PC-9 (cell line): ENCODE measurements at places on chromosomes 4 and X.

GRCh38 chr4:11039634-11040131 lies 355.1 kb upstream of the CLNK start:
- DNase-seq, result no peak

- DNase-seq, result no peak
Measured at GRCh38 chr4:142405021-142405694, 440.9 kb downstream of the INPP4B start.

GRCh38 chr4:83320548-83320947 lies 14.1 kb downstream of the HPSE start:
- no peak for DNase-seq

GRCh38 chrX:48573690-48574269 lies 504 bp upstream of the RBM3 start:
- DNase-seq, result no peak

GRCh38 chr4:174437324-174437723 lies 85.0 kb downstream of the HPGD start:
- no peak for DNase-seq

GRCh38 chrX:91079342-91080114 lies 355.1 kb upstream of the PABPC5 start:
- DNase-seq, result no peak

DNA sequence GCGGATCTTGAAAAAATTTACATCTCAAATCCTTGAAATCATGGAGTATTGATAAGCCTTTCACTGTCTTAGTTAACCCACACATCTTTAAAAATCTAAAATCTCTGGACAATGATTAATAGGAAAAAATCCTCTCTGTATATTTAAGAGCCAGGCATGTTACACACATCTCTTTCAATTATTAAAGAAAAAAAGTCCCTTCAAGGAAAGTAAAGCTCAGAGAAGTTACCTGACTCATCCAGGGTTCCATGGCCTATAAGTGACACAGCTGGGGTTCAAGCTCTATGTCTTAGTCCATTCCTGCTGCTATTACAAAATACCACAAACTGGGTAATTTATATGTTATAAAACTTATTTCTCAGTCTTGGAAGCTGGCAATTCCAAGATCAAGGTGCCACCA lies 14.2 kb upstream of the FGF16 start:
- DNase-seq, result no peak

- DNase-seq, result peak; percentile 62
Measured at GRCh38 chr4:38673130-38673978, 9.4 kb downstream of the KLF3 start.

- no peak for DNase-seq
Measured at GRCh38 chr4:43763029-43763610, 685.5 kb downstream of the KCTD8 start.

GRCh38 chr4:174053895-174054294 lies 229.6 kb downstream of the FBXO8 start:
- no peak for DNase-seq

DNA sequence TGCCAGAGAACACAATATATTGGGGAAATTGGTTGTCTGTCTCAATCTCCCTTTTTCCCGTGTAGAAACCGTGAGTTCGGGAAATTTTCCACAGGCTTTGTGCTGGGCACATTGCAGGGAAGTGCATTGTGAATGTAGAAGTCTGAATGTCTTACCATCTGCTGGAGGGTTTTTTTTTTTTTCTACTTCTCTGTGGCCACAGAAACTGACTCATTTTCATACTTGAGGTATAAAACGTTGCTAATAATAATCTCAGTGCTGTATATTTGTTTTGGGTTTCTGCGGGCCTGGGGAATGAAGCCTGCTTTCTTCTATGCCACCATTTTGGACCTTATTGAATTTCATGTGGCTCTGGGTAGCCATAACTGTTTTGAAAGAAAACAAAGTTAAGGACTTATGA lies 1001.2 kb downstream of the STIM2 start:
- DNase-seq, result no peak

DNA sequence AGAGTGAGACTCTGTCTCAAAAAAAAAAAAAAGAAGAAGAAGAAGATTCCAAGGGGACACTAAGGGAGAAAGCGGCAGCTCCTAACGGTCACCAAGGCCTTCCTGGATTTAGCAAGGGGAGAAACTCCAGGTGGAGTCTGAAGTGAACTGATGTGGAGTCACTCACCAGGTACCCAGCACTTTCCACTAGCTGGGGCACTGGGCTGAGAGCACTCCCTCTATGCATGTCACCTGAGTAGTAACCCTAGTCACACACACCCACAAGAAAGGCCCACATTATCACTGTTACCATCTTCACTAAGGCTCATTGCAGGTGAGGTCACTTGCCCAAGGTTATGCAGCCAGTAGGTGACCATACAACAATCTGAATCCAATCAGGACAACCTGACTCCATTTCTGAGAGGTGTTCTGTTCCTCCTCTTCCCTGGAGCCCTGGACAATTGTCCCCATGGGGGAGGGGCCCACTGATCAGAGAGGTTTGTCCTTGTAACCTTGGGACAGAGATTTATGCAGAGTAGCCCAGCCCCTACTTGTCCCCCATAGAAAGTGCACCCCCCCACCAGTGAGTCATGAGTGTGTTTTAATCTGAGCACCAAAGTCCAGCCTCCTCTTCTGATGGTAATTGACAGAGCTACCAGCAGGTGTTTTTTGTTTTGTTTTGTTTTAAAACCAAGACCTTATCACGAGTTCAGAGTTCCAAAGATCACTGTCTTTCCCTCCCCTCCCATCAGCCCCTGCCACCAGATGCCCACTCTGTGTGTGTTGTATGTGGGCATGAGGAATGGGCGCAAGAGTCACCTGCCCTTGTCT lies 5.9 kb upstream of the SASH3 start:
- no peak for DNase-seq

- DNase-seq, result no peak
Measured at GRCh38 chr4:67236788-67237187, 308.5 kb downstream of the CENPC start.

DNA sequence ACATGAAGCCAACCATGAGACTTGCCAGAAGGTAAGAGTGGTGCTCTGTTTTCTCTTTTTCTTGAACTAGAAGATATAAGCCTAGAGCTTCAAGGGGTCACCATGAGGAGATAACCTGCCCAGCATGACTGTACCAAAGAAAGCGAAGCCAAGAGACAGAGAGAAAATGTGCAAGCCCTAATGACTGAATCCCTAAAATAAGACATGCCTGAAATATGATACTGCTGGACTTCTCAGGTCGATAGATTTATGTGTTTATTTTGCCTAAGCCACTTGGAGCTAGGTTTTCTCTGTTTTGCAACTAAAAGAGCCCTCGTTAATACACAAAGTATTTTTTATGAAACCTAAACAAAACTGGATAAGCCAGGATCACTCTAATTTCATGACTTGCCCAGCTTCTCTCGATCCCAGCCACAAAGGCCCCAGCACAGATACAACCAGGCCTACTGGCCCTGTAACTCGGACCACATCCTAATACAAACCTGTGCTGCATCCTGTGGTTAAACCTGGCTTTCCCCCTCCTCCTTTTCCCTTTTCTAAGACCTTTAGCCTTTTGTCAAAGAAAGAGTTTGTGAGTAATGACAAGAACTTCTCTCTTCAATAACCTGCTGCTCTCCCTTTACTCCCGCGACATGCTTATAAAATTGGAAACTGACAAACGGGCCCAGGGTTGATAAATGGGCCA lies 185.8 kb downstream of the APBB2 start:
- no peak for DNase-seq

GRCh38 chr4:174365018-174365587 lies 81.4 kb downstream of the CEP44 start:
- DNase-seq, result no peak

DNA sequence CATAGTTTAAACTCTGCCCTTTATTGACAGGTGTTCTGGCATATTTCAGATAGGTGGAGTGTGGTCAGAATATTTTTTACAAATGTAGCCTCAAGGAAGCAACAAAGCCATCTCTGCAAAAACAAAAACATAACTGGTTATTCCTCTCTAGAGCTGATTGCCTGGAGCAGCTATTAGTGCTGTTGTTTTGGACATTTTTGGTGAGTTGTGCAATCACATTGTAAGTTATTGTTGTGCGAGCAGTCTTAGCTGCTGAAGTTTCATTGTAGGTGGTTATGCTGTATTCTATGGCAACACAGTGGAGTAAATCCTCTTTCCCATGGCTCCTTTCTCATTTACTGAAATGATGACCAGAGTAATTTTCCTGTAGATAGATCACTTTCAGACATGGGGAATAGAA lies 1413.0 kb downstream of the PCDH7 start:
- no peak for DNase-seq

DNA sequence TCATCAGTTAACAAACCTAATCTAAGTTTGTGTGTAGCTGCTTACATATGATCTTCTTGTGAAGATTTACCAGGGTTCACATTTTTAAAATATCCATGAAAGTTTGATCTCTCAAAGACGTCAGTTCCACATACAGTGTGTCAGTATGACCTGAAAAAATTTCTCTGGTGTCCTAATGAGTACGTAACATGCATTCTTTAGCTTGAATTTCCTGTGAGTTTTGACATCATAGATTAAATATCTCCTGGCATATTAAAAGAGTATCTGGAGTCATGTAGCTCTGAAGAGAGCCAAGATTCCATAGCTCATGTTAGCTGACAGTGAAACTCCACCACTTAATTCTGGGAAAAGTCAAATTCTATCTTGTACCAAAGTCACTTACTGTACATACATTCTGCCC lies 43.9 kb upstream of the PDLIM5 start:
- DNase-seq, result no peak

- DNase-seq, result no peak
Measured at GRCh38 chr4:623914-624566, 1.3 kb upstream of the PDE6B start.

DNA sequence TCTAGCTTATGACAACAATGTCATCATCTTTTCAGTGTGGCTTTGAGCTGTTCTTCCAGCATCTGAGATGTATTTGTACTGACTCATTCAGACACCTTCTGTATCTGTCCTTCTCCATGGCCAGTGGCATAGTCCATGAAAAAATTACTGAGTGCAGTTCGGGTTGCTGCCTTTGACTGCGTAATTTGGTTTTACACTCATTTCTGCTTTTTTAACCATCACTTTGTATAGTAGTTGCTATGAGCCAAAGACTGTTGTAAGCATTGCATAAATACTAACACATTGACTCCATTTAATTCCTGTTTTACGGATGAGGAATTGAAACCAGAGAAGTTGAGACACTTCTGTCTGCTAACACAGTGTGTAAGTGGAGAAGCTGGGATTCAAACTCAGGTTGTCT lies 190.7 kb upstream of the MID1 start:
- DNase-seq, result no peak

GRCh38 chr4:140652601-140653000 lies 83.8 kb upstream of the UCP1 start:
- DNase-seq, result no peak

DNA sequence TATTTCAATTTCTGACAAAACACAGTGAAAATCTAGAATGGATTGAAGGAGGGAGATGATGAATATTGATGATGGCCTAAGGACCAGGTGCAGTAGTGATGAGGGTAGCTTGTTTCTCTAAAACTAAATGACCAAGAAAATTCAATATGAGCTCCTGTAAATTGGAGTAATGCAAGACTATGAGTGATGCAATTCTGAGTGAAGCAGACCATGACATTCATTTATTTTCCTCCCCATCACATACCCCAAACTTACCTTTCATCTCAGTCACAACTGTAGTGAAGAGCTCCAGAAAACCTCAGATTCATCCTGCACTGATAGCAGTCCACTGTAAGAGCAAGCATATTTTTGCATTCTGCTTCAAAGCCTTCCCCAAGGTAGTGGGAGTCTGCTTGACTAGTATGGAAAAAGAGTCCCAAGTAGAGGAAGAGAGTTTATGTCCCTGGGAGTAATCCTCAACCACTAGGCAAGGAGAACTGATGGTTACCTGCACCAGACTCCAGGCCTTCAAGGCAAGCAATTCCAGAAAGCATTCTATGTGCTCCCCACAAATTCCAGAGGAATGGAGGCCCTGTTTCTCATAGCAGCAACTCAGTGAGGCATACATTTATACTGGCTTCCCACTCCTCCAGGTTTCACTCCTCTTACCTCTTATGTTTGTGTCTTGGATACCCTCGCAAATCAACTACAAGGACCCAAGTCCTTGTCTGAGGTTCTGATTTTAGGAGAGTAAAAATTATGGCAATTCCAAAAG lies 47.2 kb downstream of the CXCL1 start:
- DNase-seq, result no peak

- DNase-seq, result no peak
Measured at GRCh38 chr4:79338148-79338547, 12.3 kb upstream of the NAA11 start.

- no peak for DNase-seq
Measured at GRCh38 chr4:92789741-92790140, 486.0 kb downstream of the GRID2 start.

DNA sequence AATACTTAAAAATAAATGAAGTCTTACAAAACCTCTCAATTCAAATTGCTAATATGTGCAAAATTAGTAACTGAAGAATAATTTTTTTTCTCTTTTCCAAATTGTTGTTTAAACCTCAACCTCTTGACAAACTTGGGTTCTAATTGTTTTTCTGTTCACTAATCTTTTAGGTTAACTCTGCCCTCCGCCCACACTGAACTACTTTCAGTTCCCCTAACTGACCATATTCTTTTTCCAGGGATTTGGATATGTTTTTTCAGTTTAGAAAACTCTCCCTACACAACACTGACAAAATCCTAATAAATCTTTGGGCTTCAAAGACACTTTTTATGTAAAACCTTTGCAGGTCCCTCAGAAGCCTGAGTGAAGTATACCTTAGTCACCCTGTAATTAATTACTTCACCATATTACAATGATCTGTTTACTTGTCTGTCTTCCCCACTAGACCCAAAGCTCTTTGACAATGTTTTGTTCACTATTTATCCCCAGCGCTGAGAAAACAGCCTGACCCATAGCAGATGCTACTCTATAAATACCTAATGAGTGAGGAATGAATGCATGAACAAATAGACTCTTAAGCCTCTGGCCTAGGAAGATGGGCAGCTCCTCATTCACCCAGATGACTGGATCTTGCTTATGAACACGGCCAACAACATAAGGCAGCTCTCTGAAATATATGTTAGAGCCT lies 134.9 kb downstream of the MAML3 start:
- no peak for DNase-seq

DNA sequence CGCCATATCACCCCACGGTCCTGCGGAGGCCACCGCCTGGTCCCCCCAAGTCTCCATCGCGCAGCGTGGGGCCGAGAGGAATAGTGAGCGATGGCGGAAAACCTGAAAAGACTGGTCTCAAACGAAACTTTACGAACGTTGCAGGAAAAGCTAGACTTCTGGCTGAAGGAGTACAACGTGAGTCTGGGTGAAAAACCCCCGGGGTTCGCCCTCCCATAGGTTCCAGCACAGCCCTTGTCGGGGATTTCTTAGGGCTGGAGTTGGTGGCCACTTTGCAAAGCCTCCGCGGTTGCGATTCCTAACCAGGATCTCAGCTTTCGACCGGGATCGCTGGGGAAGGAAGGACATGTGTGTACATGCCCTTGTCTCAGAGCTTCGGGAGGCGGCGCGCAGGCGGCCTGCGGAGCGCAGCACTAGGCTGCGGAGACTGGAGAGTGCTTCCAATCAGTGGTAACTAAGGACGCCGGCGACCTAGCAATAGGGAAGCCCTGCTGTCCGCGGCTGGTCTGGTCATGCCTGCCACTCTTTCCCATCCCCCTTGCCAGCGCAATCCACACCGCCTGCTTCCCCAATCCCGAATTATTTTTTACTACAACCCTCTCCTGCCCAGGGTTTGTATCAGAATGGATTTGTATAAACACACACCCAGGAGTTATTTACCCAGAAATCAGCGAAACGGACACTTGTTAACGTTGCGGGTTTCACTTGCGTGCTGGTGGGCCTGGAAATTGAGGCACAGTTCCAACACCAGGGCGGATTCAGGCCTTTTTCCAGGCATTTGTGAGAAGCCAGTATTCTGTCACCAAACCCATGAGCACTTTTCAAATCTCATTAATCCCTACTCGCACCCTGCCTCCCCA lies 741 bp downstream of the SPATA18 start:
- no peak for DNase-seq
